ENCODE measurements at places on chromosomes 6 and 20.

DNA sequence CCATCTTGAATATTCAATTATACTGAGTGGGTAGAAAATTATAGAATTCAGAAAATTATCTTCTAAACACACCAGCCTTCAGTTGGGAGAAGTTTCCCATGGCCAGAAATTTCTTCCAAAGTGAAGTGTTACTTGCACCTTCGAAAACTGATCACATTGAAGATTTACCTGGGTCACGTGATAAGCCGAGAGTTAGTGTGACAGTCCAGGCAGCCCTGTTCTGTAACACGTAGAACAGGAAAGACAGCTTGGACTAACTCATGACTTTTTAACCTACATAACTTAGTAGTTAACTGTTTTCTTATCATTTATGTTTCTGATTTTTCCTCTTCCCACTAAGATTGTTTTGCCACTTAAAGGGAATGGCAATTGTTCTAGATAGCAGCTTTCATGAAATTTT lies 118.3 kb upstream of the MTHFD1L start:
- no peak for DNase-seq

GRCh38 chr6:69907981-69908498 lies 41.7 kb downstream of the COL19A1 start:
- DNase-seq: no peak

GRCh38 chr20:4896971-4897497 lies 104.3 kb downstream of the SLC23A2 start:
- DNase-seq: no peak

- DNase-seq: no peak
Observed at GRCh38 chr6:118400582-118400981, 147.5 kb upstream of the PLN start.

- no peak for DNase-seq
Observed at GRCh38 chr6:89323511-89323971, 8.4 kb upstream of the GABRR2 start.

DNA sequence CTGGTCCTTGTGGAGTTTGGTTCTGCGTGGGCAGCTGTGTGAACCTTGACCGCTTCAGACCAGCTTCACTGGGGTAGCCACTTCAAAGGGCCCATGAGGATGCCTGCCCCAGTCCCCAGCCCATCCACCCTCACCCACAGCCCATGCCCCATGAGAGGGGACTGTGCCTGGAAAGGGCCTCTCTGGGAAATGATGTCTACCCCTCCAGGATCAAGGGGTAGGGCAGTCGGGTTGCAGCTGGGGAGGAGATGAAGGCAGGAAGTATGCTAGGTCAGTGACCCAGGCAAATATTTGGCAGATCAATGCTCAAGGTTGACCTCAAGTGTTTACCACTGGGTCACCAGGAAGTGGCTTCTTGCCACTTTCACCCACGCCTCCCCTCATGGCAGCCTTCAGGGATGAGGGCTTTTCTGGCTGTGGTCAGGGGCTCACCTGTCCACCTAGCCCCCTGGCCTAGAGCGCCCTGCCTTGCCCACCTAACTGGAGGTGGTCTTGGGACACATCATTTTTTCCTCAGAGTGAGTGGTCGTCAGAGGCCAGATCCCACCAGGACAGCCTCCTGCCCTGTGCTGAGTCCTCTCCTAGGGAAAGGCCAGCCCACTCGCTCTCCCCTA lies 109.5 kb downstream of the SNX5 start:
- no peak for DNase-seq

DNA sequence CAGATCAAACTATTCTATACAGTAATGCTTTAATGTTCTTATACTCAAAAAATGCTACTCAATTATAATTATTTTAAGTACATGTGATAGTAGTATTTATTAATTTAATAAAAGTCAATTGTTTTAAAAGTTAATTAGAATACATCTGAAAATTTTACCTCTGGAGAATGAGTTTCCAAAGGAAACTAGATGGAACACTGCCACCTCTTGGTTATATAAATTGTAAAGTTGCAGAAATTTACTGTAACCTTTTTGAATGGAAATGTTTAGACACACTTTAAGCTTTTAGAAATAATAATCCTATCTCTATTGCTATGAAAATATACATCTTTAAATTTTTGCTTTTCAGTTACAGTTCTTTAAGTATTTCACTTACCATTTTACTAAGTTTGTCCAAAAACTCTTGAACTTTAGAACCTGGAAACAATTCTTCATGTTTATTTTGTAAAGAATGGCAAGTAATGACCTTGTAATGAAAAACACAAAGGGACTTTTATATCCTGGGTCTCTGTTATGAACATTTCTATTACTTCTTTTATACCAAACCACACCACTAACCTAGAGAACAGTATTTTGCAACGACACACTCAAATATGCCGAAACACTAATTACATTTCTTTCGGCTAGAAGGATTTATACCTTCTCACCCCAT lies 10.9 kb upstream of the BMP5 start:
- no peak for DNase-seq

- DNase-seq: no peak
Observed at GRCh38 chr20:63452821-63453523, 19.5 kb downstream of the KCNQ2 start.

DNA sequence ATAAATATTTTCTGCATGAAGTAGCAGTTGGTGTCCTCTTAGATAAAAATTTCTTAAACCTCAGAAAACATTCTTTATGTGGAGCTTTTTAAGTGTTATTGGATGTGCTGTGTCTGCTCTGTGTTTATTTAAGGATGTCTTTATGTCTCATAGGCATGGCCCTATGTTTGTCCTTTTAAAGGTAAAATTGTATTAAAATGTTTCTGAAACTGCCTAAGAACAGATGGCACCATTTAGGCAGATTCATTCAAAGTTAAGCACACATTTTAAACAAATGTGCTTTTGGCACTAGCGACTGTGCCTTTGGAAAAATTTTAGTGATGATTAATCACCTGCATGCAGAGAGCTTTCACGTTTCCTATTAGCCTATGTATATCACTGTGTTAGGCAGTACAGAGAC lies 125.2 kb downstream of the KIF6 start:
- no peak for DNase-seq

- DNase-seq: no peak
Observed at GRCh38 chr6:16712255-16712930, 48.9 kb downstream of the ATXN1 start.

DNA sequence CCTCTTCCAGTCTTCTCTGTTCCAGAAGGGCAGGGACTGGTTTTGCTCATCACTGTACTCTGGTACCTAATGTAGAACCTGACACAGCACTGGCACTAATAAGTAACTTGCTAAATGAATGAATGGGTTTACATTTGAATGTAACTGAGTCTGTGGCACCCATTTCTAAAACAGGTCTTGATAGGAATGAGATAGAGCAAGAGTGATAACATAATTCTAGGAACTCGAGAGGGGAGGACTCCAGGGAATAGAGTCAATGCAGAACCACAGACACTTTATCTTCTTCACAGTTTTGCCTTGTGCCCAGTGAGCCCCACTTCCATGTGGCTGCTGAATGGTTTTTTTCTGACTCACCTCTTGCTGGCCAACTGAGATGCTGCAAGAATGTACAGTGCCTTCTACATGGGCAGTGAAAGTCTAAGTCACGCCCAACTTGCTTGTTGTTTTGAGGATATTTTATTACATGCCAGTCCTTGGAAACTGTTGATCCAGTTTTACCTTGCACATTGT lies 61.1 kb downstream of the TBC1D7 start:
- no peak for DNase-seq

DNA sequence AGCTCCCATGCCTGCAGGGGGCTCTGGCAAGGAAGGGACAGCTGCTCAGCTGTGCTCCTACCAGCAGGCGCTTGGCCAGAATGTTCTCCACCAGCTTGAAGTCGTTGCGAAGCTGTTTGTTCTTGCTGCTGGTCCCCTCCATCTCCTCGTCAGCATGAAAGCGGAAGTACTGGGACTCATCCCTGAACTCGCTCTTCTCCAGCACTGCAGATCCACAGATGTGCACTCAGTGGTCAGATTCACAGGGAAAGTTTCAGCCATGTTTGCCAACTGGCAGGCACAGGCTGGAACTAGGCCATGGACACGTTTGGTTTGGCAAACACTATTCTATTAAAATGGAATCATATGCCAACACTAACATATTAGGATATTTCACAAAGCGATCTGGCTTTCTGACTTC lies 167.9 kb downstream of the PREX1 start:
- no peak for DNase-seq

DNA sequence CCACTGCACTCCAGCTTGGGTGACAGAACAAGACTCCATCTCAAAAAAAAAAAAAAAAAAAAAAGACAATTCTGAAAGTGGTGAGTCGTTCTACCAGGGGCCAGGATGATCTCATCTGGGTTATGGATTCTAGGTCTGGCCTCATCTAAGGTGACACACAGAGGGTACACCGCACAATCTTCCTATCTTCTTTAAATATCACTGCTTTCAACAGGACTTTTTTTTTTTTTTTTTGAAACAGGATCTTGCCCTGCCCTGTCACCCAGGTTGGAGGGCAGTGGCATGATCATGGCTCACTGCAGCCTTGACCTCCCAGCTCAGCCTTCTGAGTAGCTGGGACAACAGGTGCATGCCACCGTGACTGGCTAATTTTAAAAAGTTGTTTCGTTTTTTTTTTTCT lies 67.7 kb downstream of the SLC16A10 start:
- DNase-seq: no peak

DNA sequence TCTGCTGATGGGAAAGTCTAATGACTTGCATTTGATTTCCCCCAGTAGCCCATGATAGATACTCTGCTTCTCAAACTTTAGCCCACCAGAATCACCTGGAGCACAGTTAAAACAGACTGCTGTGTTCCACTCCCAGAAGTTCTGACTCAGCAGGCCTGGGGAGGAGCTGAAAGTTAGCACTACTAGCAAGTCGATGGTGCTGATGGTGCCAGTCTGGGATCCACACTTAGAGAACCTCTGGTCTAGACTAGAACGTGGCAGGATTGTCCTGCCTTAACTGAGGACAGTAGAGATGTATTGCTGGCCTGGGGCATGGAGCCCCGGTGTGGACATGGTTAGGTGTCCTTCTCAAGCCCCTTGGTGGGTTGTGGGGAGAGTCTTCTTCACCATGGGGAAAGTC lies 8.7 kb downstream of the TOX2 start:
- DNase-seq: no peak

DNA sequence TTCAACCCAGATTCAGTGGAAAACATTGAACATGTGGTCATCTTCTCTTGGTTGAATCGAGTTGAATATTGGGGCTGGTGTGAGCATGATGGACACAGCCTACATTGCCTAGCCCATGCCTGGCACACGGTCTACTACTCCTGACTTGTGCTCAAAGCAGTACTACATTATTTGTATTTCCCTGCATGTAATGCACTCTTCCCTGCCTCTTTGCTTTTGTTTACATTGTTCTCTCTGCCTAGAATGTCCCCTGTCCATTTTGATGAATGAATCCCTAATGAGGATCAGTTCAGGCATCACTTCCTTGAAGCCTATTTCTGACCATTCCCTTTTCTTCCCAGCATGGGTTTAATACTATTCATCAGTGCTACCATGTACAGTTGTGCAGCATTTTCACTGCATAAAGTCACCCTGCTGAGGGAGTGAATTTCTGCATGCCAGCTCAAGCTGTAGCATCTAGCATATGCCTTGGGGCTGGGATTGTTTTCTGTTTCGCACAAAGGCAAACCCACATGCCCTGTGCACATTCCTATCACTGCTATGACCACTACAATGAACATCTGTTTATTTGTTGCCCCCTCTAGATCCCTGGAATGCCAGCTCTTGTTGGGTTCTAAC lies 75.3 kb upstream of the CCN6 start:
- DNase-seq: no peak

DNA sequence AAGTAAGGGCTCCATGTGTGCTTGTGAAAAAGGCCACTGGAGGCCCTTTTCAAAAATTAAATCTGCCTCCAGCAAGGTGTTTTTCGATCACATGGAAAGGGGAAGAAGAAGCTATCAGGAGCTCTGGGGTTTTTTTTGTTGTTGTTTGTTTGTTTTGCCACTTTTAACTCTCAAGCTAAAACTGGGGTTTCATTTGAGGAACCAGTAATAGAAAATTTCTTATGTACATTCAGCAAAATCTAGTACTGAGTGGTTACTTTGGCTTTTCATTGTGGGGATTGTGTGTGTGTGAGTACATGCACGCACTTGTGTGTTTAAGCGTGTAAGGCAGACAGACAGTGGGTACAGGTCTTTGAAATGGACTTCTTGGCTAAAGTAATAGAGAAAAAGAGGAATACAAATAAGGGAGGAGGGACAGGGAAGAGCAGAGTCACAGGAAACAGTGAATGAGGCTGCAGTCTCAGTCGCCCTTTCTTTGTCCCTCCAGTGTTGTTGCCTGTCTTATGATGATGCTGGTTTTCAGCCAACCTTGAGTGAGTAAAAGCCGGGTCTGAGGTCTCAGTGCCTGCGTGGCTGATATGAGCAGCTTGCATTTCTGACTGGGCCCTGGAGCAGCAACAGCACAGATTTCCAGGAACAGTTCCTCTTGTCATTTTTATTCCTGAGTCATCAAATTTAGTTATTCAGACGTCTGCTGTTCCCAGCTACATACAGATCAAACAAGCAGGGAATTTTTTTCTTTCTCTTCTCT lies 26.2 kb downstream of the SLC16A10 start:
- no peak for DNase-seq

GRCh38 chr6:20965276-20965675 lies 431.0 kb downstream of the CDKAL1 start:
- no peak for DNase-seq

- DNase-seq: no peak
Observed at GRCh38 chr20:60101201-60101890, 143.1 kb downstream of the CDH26 start.

DNA sequence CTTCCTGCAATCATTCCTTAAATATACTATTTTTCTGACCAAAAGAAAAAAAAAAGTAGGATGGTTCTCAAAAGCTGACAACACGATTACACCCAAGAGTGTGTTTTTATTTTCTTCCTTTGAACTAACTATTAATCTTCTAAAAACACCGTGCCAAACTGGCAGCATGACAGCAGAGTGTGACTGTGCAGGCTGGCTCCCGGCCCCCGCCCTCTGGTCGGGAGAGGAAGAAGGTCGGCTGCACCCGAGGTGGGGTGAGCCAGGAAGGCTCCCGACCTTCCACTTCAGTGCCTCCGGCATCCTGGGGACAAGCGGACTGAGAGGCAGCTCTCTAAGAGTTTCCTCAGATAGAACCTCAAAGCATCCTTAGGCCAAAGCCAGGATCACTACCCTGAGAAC lies 29.2 kb downstream of the SLC22A23 start:
- DNase-seq: no peak

- DNase-seq: no peak
Observed at GRCh38 chr6:164049517-164049988, 635.0 kb downstream of the QKI start.

- DNase-seq: no peak
Observed at GRCh38 chr20:2449386-2449785, 21.2 kb downstream of the SNRPB start.

GRCh38 chr20:46552460-46553420 lies 2.3 kb upstream of the OCSTAMP start:
- DNase-seq: no peak

DNA sequence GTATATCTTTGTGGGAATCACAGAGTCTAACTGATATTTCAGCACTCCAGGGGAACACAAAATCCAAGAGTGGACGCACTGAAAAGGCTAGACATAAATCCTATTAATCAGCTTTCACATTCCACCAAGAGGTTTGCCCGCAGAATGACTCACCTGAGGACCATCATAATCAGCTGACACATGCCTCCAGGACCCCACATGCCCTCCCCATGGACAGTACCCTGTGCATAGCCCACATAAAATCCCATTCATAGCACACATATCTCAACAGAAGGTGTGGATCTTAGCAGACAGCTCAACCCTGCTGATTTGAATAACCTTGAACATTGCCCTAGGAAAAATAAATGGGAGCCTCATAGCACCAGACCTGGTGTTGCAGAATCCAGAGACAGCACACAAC lies 246.8 kb upstream of the TENT5A start:
- no peak for DNase-seq

- DNase-seq: no peak
Observed at GRCh38 chr20:36339646-36340592, 33.8 kb downstream of the DLGAP4 start.

GRCh38 chr6:88813045-88813444 lies 150.4 kb downstream of the RNGTT start:
- no peak for DNase-seq
